Stimulated activated CD8-positive, alpha-beta memory T cell treated with anti-CD3 and anti-CD28 coated beads, Interleukin-4, amount 100 ng/mL, for 1 hour (primary cell): ENCODE measurements at places on chromosomes 3 and 15.

- DNase-seq, result no peak
Measured at GRCh38 chr3:156433910-156434309, 121.0 kb downstream of the SSR3 start.

- DNase-seq, result peak; percentile 2
Measured at GRCh38 chr3:179149406-179149867, 1.3 kb downstream of the PIK3CA start.

- DNase-seq, result no peak
Measured at GRCh38 chr3:121529308-121529707, 16.5 kb downstream of the POLQ start.

DNA sequence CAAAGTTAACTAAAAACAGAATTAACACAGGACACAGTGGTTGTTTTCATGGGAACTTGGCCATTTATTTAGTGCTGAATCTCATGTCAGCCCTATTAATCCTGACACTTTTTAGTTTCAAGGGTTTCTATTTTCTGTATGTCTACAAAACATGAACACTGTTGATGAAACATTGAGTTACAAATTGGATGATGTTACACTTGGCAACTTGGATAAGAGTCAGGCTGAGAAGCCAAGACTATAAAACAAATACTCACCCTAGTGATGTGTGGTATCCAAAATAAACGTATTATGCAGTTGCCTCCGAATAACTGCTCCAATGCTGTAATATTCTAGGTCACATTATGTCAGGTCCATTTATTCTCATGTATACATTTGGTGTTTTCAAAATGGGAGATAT lies 349.6 kb downstream of the ZIC1 start:
- DNase-seq, result no peak

DNA sequence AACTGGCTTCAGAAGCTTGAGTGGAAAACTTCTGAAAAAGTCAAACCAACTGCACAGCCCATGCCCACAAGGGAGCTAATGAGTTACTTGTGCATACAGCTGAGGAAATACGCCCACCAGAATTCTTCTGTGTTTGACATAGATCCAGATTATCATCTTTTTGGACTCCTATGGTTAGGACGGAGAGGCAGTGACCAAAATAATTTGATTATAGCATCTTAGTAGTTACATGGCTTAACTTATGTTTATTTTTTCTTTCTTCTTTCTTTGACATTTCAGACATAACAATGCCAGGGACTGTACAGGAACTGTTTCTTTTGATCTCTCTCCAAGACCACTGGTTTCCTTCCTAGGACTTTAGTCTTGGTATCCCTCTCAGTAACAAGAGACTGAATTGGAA lies 246.1 kb upstream of the RASGRP1 start:
- DNase-seq, result no peak

DNA sequence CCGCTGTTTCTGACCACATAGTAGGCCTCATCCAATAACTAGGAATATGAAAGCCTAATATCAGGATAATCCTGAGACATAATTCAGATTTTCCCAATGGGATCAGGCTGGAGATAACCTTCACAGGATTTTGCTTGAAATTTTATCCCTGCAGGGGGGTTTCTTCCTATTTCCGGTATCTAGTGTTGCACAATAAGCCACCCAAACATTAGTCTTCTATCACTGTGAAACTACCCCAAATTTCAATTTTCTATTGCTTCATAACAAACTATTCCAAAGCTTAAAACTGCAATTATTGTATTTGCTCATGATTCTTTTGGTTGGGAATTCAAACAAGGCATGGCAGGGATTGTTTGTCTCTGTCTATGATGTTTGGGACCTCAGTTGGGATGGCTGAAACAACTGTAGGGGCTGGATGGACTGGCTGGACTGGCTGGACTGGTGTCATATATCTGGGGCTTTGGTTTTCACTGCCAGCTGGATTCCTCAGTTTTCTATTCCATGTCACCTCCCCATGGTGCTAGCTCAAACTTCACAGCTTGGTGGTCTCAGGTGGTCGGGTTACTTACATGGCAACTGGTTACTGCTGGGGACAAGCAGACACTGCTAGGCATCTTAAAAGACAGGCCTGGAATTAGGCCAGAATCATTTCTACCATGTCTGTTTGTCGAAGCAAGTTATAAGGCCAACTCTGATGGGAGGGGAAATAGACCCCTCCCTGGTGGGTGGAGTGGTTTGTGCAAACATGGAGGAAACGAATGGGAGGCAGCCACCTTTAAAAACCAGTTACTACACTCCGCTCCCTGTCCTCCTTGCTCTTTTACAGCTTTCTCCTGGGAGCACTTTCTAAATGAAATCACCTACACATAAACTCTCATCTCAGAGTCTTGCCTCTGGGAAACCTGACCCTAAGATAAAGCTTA lies 88.2 kb upstream of the STT3B start:
- DNase-seq, result no peak

GRCh38 chr3:162777118-162777517 lies 1280.5 kb downstream of the OTOL1 start:
- DNase-seq, result no peak

DNA sequence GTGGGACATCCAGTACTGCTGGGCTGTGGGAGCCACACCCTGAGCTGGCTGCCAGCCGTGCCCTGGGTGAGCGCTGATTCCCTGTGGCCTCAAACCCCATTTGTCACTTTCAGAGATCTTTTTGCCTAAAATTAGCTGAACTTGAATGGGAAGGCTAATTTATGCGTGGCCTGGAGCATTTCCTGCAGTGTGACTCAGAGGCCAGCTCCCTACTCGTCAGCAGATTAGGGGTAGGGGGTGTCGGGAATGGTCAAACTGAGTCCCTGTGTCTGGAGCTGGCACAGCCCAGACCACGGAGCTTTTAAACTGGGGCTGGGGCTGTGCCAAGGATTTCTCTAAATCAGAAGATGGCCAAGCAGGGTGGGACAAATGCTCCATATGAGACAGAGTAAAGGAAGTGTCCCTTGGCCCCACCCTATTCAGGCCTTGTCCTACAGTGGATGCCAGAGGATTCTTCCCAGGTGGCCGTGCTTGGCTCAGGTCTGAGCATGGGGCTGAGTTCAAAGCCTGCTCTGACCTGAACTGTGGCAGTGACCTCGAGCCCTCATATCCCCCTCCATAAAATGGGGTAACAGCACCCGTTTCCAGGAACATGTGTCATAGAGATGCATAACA lies 59.7 kb downstream of the ATP2B2 start:
- DNase-seq, result no peak

GRCh38 chr15:78811825-78812183 lies 540 bp upstream of the ADAMTS7 start:
- no peak for DNase-seq

- DNase-seq, result no peak
Measured at GRCh38 chr15:75723171-75723846, 10.7 kb upstream of the CSPG4 start.

- no peak for DNase-seq
Measured at GRCh38 chr3:128736601-128737000, 10.6 kb downstream of the RAB7A start.

- DNase-seq, result no peak
Measured at GRCh38 chr3:28850186-28850585, 430.7 kb upstream of the RBMS3 start.

GRCh38 chr15:80776420-80777045 lies 2.6 kb upstream of the CEMIP start:
- DNase-seq, result peak; percentile 32
